ENCODE measurements at places on chromosomes 3 and 15.

- DNase-seq: no peak
These were observed 368.6 kb upstream of the ROPN1 start for GRCh38 chr3:124360563-124360962.

GRCh38 chr15:90931828-90932659 lies at the start of gene HDDC3:
Gene HDDC3 (minus strand): TSS chr15:90932549. CDS start chr15:90932540, 9 bp downstream.
- peak; percentile 96 for DNase-seq

GRCh38 chr15:99731336-99732123 lies 1.7 kb downstream of the LYSMD4 start:
- DNase-seq: no peak

DNA sequence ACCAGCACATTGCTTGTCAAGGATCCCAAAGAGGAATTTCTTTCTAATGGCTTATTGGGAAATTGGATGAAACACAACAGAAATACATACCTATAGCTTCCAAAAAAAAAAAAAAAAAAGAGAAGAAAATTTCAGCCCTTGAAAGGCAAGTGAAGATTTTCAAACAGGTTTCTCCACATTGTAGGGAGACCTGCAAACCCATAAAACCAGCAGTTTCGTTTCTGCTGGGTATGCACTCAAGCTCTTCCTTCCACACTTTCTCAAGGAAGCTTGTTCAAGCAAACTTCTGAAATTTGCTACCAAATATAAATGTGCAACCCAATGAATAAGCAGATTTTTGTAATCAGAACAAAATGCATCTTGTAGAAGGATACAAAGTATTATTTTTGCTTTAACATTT lies 15.9 kb upstream of the SH3BP5 start:
- DNase-seq: no peak

- DNase-seq: no peak
These were observed 248.0 kb upstream of the LYSMD4 start for GRCh38 chr15:99981191-99981647.

DNA sequence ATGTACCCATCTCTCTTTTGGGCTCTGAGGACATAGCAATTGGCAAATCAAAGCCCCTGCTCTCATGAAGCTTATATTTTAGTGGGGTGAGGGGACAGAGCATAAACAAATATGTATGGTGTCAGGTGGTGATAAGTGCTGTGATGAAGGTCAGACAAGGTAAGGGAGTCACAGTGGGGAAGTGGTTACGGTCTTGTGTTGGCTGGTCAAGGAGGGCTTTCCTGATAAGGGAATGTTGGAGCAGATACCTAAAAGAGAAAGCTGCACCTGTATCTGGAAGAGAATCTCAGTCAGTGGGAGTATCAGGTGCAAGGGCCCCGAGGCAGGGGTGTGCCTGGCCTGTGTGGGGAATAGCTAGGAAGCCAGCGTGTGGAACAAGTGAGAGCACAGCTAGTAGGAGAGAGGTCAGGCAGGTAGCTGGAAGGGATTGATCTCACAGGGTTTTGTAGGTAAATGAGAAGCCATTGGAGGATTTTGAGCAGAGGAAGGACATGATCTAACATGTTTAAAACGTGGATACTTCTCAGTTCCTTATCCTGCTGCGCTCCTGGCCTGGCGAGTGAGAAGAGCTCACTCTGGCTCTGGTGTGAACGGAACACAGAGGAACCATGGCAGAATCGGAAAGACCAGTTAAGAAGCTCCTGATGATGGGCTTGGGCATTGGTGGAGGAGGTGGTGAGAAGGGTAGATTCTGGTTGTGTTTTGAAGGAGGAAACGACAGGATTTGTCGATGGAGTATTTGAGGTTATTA lies 35.5 kb downstream of the MRAS start:
- DNase-seq: no peak

GRCh38 chr3:152048831-152049230 lies 175.4 kb downstream of the SUCNR1 start:
- no peak for DNase-seq

DNA sequence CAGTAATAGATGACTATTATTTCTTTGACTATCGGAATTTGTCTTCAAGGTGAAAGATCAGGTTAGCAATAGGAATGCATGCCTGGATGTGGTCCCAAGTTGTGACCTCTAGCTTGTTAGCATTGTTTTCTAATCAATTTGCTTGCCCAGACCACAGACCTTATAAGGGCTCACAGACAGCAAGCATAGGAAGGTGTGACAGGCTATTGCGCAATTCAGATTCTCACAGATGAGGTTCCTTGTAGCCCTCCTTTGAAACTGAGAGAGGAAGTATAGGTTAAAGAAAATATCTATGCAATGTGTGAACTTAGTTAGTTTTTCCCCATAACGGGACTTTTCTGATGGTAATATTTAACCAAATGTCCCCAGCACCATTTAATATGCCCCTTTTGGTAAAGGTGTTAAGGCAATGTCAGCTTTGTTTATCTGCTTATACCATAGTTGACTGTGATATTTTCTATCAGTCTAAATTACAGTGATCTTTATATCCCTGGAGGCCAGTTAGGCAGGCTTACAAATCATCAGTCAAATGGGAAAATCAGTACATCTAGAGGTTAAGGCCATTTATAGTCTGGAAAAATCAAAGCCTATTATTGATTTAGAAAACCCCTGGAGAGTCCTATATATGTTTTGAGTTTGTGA lies 168.1 kb upstream of the MBNL1 start:
- DNase-seq: no peak

DNA sequence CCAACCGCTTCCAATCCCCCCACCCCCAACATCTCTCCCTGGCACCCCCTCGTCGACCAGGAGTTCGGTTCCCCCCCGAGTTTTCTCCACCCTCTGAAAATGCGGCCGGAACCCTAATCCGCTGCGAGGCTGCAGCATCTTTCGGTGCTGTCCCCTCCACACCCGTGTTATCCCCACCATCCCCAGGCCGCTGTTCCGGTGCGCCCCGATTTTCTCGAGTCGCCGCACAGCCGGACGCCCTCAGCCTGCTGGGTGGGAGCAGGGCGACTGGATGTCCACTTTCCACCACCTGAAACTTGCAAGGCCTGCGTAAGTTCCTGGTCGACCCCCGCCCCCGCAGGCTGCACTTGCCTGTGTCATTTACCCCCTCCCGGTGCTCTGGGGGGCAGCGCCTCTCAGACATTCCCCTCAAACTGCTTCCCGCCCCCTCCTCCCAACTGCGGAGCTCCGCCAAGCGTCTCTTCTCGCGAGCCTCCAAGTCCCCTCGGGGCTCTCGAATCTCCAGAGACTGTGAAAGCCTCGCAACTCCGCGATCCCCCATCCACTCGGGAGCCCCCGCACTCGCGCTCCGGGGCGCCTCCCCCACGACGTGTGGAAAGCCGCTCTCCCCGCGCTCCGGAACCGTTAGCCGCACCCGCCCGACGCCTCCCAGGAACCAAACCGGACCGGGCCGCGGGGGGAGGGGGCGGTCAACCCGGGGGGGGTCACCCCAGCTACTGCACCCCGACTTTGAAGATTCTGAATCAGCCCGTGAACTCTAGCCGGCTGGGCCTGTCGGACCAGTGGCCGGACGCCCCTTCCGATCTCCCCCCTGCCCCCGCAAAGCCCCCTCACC lies 566 bp downstream of the ETV5 start:
- peak; percentile 35 for DNase-seq

GRCh38 chr3:150469931-150470740 lies 62.0 kb downstream of the TSC22D2 start:
- no peak for DNase-seq

- DNase-seq: no peak
These were observed 79.4 kb downstream of the SNRK start for GRCh38 chr3:43365601-43366305.

GRCh38 chr3:30123755-30124154 lies 482.6 kb upstream of the TGFBR2 start:
- no peak for DNase-seq

DNA sequence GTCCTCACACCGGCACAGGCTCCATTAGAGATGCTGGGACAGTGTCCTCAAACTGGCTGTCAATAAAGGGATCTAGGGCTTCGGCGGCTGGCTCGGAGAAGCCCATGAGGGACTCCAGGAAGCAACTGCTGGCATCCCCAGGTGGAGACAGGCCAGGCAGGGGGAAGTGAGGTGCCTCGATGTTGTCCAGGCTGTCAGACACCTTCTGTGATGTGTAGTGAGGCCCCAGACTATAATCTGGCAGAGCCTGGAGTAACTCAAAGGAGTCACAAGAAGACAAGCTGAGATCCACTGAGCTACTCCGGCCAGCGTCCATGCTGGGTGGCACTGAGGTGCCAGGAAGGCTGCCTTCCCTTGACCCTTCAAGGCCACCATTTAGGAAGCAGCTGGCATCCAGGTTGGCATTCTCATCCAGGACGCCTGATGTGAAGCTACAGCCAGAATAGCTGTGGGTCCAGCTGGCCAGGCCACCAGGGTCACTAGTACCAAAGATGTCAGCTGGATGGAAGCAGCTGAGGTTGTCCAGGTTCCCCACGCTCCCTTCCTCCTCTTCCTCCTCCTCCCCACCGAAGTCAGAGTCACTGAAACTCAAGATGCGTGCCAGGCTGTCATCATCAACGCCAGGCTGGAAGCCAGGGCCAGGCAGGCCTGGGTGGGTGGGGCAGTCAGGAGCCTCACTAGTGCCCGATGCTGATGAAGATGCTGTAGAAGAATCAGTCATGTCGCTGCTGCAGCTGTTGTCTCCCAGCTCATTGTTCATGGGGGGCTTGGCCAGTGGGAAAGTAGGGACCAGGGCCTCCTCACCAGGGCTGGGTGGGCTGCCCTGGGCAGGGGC lies 10.1 kb downstream of the CSRNP1 start:
- no peak for DNase-seq

DNA sequence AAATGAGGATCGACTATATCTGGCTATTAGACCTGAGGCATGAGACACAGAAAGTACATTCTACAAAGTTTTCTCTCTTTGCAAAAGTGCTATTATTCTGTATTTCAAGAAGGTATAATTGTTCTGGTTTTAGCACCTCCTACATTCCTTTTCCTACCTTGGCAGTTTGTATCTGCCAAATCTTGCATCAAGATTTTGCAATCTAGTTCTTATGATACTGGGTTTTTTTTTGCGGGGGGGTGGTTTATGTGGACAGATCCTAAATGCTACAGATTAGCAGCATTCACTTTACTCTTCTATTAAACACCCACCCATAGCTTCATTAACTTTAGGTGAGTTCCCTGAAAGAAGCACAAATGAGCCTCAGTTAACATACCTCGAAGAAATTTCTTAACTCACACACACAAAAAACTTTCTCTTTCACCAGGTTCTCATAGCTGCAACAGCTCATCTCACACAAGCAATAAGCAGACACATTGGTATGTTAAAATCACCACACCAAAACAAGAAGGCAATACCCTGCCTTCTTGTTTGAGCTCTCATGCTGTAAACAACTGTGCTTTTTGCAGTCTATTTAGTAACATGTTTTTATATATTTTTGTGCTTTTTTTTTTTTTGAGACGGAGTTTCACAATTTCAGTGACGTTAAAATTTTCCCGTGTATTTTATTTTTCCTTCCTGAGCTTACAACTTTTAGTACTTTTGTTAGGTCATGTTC lies 73.0 kb upstream of the VGLL4 start:
- DNase-seq: no peak

DNA sequence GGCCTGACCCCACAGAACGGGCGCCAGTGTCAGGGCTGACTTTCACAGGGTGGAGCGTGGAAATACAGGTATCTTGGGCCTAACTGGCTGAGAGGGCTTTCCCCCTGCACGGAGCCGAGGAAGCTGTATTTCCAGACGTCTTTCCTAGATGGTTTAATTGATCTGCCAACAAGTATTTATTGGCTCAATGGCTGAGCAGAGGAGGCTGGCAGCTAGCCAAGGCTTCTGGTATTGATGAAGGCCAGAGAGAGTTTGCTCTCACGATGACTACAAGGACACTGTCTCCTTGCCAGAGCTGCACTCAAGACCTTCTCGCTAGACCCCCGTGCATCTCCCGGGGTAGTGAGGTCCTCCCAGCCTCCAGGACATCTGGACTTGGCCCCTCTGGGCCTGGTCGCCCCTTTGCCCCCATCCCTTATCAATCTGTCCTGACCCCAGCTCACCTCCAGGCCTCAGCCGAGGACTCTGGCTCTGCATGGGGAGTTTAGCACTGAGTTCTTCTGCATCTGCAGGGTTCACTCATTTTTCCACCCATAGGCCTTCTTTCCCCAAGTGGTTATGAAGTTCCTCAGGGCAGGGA lies 20.6 kb downstream of the SPSB4 start:
- no peak for DNase-seq

DNA sequence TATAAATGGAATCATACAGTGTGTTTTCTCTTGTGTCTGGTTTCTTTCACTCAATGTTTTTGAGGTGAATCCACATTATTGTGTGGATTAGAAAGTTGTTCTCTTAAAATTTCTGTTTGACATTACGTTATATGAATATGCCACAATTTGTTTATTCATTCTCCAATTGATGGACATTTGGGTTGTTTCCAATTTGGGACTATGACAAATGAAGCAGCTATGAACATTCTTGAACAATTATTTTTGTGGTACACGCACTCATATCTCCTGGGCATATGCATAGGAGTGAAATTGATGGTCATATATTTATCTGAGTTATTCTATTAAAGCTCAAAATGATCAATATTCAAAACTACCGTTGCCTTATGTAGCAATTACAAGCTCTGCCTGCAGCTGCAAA lies 5.3 kb upstream of the THRB start:
- no peak for DNase-seq

DNA sequence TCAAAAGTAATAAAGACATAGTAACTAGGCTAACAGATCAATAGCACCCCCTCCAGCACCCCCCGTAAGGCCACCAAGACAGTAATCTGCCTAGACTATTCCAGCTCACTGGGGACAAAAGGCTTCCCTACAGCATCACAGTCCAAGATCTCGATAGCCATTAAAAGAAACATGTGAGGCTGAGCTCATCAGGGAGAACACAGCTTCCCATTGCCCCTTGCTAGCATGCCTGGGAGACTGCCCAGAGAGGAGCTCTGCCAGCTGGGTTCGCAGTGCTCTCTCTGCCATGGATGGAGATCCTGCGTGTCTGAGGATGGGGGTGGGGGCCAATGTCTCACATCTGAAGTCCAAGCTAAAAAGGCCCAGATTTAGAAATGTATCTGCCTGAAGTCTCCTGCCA lies 17.8 kb downstream of the LRIG1 start:
- no peak for DNase-seq

DNA sequence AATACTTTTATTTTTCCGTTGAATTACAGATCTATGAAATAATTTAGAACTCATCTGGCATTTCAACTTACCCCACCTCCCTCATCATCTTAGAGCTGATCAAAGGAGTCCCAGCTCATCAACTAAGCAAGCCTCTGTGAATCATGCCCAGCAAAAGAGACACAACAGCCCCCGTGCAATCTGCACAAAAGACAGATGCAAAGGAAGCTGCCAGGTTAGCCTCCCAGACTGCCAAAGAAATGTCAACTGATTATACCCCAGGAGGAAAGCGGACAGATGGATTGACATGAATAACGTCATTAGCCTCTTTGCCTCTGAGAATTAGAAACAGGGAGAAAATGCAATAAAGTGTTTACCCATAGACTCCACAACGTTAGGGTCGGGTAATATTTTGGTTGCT lies 75.0 kb downstream of the GABRB3 start:
- no peak for DNase-seq

GRCh38 chr15:63987796-63988378 lies 58.4 kb downstream of the DAPK2 start:
- DNase-seq: peak; percentile 3

- DNase-seq: no peak
These were observed 119.3 kb upstream of the CHD2 start for GRCh38 chr15:92780843-92781242.
